ENCODE measurements at places on chromosomes 7 and 10. TPM values are rescaled to one million over a fixed set of nuclear protein-coding genes. Genes with fewer than 3 reads are reported as not detected.

PWWP2B gene
- total RNA-seq: 6.8 TPM

GRCh38 chr10:27355918-27356573, 115.4 kb upstream of the ACBD5 start:
- no peaks in the 10 kb centered on the region for H3K4me1 ChIP-seq
- no peak overlapping the region for H3K4me3 ChIP-seq
- H3K27me3 ChIP-seq: no peaks in the 10 kb centered on the region
- no peaks in the 10 kb centered on the region for H3K36me3 ChIP-seq

HABP2 gene
- total RNA-seq: not detected

GRCh38 chr7:115851291-115851690, 179.3 kb downstream of the TFEC start:
- H3K36me3 ChIP-seq: no peaks in the 10 kb centered on the region
- no peak overlapping the region for H3K4me3 ChIP-seq
- H3K27ac ChIP-seq: no peak overlapping the region
- DNase-seq: no peak
- H3K27me3 ChIP-seq: no peaks in the 10 kb centered on the region

RBP3 gene
- not detected for total RNA-seq

AIFM2 gene
- 15.5 TPM for total RNA-seq

All from aorta (tissue), 5 donors.